Neural crest cell (in vitro differentiated cells): ENCODE measurements at places on chromosomes 2 and 18. TPM values are rescaled to one million over a fixed set of nuclear protein-coding genes. Genes with fewer than 3 reads are reported as not detected.
A peak's percentile ranks its signal among the peaks of the same experiment; 100 is the strongest.

The KCNG2 gene
- total RNA-seq: not detected in 2 replicates

The ARHGAP15 gene
- total RNA-seq: 2.8 and 3.2 TPM in 2 replicates

The PLA2R1 gene
- total RNA-seq: 0.09 and 0.18 TPM in 2 replicates

The MEIS1 gene
- total RNA-seq: 101 and 107 TPM in 2 replicates

The HJURP gene
- 62.3 and 63.6 TPM in 2 replicates for total RNA-seq

The CIAO1 gene
- 89.8 and 91.1 TPM in 2 replicates for total RNA-seq

The ANKRD62 gene
- not detected in 2 replicates for total RNA-seq

GRCh38 chr2:59630789-59631188 is 922.7 kb downstream of the BCL11A start:
- no peak for DNase-seq

DNA sequence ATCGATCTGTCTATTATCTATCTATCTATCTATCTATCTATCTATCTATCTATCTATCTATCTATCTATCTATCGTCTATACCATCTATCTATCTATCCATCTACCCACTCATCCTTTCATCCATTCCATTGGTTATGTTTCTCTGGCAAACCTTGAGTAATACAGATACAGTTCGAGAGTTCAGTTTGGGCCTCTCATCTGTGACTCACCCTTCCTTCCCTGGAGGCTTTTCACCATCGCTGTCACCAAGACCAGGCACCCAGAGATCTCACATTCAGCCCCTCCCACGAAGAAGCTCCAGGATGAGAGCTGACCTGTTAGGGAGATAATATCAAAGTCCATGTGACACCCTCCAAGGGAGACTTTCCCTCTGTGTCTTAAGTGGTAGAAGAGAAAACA is 164.1 kb upstream of the CELF4 start:
- no peak for DNase-seq

- DNase-seq: peak; percentile 28
These were observed 176.9 kb upstream of the MC4R start for GRCh38 chr18:60549338-60549960.

DNA sequence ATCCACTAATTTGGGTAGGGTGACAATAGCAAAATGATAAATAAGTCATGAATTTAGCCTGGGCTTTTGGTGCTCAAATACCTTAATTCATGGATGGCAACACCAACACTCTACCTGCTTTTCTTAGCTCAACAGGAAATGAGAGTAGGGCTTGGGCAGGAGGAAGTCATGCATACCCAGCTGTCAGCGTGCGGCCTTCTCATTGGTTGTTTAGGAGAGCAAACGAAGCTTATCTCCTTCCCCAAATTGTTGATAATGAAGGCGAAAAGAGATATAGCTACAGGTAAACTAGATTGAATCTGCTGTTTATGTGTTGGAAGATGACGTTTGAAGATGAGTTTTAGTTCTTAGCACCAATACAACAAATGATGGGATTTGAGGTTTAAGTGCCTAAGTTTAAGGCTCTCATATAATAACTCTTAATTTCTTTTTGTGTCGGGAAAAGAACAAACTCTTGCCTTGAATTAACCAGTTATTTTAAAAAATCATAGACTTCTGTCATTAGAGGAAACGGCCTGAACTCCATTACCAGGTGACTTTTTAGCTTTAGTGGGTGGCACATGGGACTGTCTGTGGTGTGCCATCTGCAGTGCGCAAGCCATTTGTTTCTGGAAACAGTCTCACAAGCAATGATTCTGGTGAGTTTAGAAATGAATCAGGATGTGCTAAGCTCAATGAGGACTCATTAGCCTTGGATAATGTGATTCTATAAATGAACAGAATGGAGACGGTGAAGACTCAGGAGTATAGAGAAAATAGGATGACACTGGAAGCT is 19.8 kb downstream of the MAP4K4 start:
- DNase-seq: no peak

GRCh38 chr18:6624271-6624660 is 105.2 kb upstream of the ARHGAP28 start:
- no peak for DNase-seq

DNA sequence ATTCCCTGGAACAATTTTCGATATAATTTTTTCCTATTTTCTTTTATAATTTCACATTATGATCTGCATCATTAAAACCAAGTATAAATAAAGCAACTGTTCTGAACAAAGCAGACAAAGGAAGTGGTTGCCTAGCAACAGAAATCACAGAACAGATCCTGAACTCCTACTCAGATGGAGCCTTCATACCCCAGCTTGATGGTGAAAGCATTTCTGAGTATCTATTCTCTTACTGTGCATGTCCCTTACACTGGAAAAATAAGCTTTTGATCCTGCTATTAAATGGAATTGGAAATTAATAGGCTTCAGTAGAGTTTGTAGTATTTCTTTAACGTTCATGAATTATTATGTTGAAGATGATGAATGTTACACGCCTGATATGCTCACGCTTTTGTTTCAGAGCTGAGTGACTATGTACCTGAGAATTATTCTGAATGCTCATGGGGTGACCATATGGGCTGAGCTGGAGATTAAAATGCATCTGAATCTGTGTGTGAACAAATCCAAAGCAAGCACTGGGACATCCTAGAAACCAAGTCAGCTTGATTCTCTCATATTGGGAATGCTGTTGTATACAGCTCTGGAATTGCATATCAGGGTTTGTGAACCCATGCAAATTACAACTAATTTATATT is 254.0 kb downstream of the KCNJ3 start:
- no peak for DNase-seq

GRCh38 chr2:190149200-190149599 is 86.7 kb upstream of the MSTN start:
- no peak for DNase-seq

GRCh38 chr2:145408980-145409379 is 889.1 kb upstream of the ZEB2 start:
- DNase-seq: no peak

DNA sequence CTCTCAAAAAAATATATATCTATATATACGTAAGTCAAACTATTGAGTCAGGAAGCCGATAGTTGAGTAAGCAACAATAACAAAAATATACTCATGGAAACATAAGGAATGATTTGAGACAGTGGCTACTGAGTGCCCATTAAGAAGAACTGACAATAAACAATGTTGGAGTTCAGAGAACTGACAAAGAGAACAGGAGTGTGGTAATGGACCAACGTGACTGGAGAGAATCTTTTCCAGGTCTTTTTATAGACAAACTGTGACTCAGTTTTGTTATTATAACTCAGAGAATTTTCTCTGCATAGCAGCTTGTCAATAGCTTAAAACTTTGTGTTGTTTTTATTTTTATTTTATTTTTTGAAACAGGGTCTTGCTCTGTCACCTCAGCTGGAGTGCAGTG is 4.6 kb upstream of the GALM start:
- no peak for DNase-seq

DNA sequence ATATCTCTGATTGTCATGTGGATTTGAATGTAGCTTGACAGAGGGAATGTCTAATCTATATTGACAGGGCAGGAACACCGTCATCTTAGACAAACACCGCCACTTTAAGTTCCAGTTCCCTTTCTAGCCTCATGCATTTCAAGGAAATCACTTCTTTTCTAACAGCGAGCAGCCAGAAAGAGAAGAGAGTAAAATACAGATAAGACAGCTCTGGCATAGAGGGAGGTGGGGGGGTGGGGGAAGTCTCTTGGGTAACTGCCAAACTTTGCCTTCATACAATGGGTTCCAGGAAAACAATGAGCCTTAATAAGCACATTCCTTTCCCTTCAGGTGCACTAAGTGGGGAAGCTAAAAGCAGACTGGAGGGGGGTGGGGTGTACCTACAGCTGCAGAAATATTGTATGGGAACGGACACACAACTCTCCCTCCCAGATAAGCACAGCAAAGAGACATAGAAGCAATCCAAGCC is 37.2 kb downstream of the CASP10 start:
- no peak for DNase-seq

- no peak for DNase-seq
These were observed 138.5 kb upstream of the SLC35G4 start for GRCh38 chr18:11470941-11471340.

GRCh38 chr2:209523867-209524266 is 100.0 kb downstream of the MAP2 start:
- DNase-seq: no peak

- no peak for DNase-seq
These were observed 73.8 kb downstream of the SPTBN1 start for GRCh38 chr2:54529935-54530334.

DNA sequence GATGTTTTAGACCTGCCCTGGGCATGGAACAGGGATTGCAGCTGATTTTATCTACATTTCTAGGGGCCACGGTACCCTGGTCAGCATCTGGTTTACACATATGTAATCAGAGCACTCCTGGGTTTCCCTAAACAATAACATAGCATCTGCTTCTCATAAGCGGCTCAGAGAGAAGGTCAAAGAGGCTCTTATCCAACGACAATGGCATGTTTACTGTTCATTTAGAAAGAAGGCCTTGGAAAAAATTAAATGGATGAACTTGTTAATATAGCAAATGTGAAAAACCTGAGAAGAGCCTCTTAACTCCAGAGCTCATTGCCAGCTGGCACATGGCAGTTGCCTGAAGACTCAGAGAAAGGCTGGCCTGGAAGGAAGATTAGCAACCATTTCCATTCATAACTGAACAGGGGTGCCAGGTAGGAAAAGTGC is 202.8 kb upstream of the THUMPD2 start:
- no peak for DNase-seq

GRCh38 chr18:68436485-68436884 is 278.4 kb downstream of the TMX3 start:
- no peak for DNase-seq

GRCh38 chr2:37720533-37721200 is 49.2 kb upstream of the CDC42EP3 start:
- no peak for DNase-seq

DNA sequence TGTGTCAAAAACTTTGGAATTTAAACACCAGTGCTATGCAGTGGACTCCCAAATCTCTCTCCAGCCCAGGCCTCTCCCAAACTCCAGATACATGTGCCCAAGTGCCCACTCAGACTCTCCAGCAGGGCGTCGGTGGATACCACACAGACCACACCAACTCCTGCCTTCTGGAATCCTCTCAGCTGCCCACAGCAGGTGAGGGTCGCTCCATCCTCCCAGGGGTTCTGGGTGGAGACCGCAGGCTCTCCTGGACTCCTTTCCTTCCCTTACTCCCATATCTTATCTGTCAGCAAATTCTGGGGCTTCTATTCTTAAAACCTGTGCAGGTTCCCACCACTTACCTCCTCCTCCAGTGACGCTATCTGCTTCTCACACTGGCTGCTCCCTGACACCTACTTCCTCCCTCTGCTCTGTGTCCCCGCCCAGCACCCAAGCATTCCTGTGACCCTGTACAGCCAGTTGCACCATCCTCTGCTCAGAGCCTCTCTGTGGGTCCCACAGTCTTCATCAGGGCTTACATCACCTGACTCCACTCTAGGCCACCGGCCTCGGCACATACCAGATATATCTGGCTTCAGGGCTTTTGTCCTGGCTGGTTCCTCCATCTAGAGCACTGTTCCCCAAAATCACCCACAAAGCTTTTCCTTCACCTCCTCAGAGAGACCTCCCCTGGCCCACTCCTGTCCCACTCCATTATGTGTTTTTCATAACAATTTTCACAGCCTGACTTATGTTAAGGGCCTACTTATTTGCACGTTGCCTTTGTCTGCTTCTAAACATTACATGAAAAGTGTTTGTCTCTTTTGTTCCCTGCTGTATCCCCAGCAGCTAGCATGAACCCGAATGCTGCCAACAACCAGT is 2.6 kb upstream of the IMP4 start:
- DNase-seq: no peak

DNA sequence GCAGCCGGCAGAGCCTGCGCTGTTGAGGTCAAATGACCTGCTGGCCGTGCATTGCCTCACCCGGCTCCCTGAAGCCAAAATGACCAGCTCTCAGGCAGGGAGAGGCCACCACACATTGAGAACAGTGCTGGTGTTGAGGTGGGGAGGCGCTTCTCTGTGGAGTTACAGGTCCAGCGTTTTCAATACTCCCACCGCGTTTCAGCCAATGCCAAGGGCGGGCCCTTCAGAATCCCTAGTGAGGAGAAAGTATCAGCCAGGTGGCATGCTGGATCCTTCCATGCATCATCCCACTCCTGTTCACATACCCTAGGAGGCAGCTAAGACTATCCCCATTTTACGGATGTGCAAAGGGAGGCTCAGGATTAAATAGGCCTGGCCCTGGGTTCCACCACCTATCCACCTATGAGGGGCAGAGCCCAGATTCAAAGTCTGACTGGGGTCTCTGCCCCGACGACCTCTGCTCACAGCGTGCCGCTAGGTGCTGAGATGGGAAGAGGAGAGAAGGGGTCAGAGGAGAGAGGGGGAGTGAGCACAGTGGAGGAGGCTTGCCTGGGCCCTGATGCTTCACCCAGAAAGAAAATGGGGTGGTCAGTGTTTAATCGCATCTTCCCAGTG is 137.6 kb upstream of the ID2 start:
- DNase-seq: no peak

DNA sequence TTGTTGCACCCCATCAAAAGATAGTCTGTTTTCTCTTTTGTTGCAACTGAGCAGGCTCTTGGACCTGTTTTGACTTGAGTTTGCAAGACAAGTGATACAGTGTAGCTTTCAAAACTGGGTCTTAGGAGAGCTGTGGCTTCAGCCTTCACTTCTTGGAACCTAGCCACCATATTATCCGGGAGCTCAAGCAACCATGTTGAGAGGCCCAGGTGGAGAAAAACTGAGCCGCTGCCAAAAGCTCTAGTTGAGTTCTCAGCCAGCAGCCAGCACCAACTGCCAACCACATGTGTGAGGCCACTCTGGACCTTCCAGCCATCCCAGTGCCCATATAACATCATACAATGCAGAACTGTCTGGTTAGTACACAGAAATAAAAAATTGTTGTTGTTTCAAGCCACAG is 5.4 kb downstream of the CACNB4 start:
- no peak for DNase-seq

- DNase-seq: no peak
These were observed 46.9 kb downstream of the GCA start for GRCh38 chr2:162390801-162391200.

DNA sequence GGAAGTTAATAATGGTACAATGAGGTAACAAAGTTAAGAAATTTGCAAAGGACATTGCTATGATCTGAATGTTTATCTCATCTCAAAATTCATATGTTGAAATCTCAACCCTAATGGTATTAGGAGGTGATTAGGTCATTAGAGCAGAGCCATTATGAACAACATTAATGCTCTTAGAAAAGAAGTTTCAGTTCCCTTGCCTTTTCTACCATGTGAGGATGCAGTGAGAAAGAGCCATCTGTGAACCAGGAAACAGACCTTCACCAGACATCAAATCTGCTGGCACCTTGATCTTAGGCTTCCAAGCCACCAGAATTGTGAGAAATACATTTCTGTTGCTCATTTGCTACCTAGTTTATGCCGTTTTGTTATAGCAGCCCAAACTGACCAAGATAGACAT is 757.6 kb downstream of the NR4A2 start:
- no peak for DNase-seq
